Lower lobe of right lung (tissue), 2 donors: ENCODE measurements at places on chromosomes 6 and 20. TPM values are rescaled to one million over a fixed set of nuclear protein-coding genes. Genes with fewer than 3 reads are reported as not detected.

The ARMH2 gene
- 0.68 TPM for total RNA-seq

The EYS gene
- not detected for total RNA-seq

GRCh38 chr6:106090001-106090400 is 3.9 kb downstream of the PRDM1 start:
- peaks cover 33% of the 10 kb centered on the region for H3K4me1 ChIP-seq
- DNase-seq = no peak
- peak overlapping the region; percentile 60 for H3K4me3 ChIP-seq

- no peak overlapping the region for H3K4me3 ChIP-seq
- no peaks in the 10 kb centered on the region for H3K27me3 ChIP-seq
- no peaks in the 10 kb centered on the region for H3K36me3 ChIP-seq
- no peak for DNase-seq
- no peak overlapping the region for H3K27ac ChIP-seq
- H3K4me1 ChIP-seq = no peaks in the 10 kb centered on the region
These were observed 46.4 kb downstream of the PSMG4 start for GRCh38 chr6:3305216-3305565.

DNA sequence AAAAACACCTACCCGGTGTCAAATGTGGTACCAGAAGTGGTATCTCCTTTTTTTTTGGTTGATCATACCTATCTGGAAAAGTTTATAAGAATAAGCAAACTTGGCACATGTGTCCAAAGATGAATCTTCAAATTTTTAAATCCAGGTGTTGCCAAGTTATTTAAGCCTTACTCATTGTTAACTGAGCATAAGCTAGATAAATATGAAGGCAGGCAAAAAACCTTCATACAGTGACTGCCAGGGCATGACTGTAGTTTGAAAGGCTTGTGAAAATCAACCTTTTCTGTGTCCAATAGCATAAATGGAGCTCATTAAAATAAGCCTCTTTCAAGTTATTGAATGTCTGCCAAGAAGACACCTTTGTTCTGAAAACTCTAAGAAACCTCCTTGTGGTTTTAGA is 699.2 kb downstream of the DOK5 start:
- H3K4me3 ChIP-seq = no peak overlapping the region
- no peak overlapping the region for H3K27ac ChIP-seq
- DNase-seq = no peak
- H3K36me3 ChIP-seq = no peaks in the 10 kb centered on the region
- no peaks in the 10 kb centered on the region for H3K4me1 ChIP-seq
- no peaks in the 10 kb centered on the region for H3K27me3 ChIP-seq
